ENCODE measurements at places on chromosomes 6 and 20.
A peak's percentile ranks its signal among the peaks of the same experiment; 100 is the strongest.

- DNase-seq, result peak; percentile 63
Observed at GRCh38 chr20:64065974-64066343, 3.0 kb downstream of the TCEA2 start.

- no peak for DNase-seq
Observed at GRCh38 chr20:48957533-48957932, 36.0 kb downstream of the ARFGEF2 start.

- peak; percentile 93 for DNase-seq
Observed at GRCh38 chr6:6659600-6660327, 71.2 kb downstream of the LY86 start.

- DNase-seq, result no peak
Observed at GRCh38 chr20:8161264-8162071, 29.4 kb downstream of the PLCB1 start.

DNA sequence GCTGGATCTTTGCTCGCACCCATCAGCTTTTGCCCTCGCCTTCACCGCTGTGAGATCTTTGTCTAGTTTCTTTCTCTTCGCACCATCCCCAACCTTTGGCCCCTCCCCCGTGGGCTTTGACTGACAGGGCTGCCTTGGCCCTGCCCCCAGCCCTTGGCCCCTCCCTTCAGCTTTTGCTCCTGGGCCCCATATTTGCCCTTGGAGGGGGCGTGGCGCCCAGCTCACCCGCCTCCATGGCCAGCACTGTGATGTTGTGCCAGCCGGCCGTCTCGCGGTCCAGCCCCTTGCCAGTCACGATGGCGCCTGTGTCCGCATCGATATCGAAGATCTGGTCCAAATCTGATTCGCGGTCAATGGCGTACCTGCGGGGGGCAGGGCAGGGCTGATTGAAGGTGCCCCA, 81.1 kb downstream of the CD40 start:
- no peak for DNase-seq

GRCh38 chr6:54285595-54285994, 22.6 kb upstream of the TINAG start:
- no peak for DNase-seq

- DNase-seq, result no peak
Observed at GRCh38 chr20:8231038-8231437, 99.0 kb downstream of the PLCB1 start.

DNA sequence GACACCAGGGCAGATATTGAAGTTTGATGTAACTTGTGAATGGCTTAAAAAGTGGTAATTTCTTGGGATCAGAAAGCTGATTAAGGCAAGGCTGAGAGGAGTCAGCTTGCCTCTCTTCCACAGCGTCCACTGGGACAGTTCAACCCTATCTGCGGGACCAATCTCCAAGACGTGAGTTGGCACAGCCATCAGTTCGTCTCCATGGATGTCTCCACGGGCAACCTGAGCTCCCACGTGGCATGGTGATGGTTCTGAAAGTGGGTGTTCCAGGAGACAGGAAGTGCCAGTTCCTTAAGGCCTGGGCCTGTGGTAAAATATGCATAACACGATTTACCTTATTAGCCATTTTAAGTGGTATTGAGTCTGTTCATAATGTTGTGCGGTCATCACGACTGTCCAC, 67.9 kb upstream of the BHLHE23 start:
- DNase-seq, result no peak

GRCh38 chr6:167130008-167130677, 7.2 kb downstream of the CCR6 start:
- no peak for DNase-seq

GRCh38 chr6:24927985-24928745, 7.6 kb downstream of the RIPOR2 start:
- no peak for DNase-seq

GRCh38 chr20:12928755-12929401, 79.9 kb upstream of the SPTLC3 start:
- DNase-seq, result peak; percentile 23

GRCh38 chr6:4388675-4389074, 253.3 kb upstream of the ECI2 start:
- DNase-seq, result no peak

DNA sequence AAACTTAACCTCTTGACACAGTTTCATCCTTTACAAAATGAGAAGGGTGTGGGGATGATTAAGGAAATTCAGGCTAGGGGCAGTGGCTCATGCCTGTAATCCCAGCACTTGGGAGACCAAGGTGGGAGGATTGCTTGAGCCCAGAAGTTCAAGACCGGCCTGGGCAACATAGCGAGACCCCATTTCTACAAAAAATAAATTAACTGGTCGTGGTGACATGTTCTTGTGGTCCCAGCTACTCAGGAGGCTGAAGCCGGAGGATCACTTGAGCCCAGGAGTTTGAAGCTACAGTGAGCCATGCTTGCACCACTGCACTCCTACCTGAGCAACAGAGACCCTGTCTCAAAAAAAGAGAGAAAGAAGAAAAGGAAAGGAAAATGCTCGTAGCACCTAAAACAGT, 9.0 kb downstream of the ZSWIM3 start:
- no peak for DNase-seq

- DNase-seq, result peak; percentile 94
Observed at GRCh38 chr6:42572523-42572922, 8.7 kb downstream of the UBR2 start.

GRCh38 chr20:1734269-1734858, 76.8 kb upstream of the SIRPG start:
- DNase-seq, result peak; percentile 4

- no peak for DNase-seq
Observed at GRCh38 chr6:99364026-99364425, 14.6 kb upstream of the FAXC start.

DNA sequence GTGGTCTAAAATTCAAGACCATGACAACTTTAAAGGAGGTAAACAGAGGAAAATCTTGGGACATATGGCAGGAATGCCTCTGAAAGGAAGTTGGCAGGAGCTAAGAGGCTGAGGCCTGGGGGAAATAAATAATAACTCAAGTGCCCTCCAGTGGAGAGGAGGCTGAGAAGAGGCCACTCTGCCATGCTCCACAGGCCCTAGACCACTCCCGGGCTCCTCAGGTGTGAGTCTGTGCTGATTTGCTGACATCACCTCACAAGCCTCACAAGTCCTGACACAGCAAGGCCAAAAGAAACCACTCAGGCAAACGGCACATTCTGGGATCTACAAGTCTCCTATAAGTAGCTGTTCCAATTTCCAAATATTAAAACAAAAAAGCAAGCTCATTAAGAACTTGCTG, 91.0 kb upstream of the RIPOR2 start:
- no peak for DNase-seq

DNA sequence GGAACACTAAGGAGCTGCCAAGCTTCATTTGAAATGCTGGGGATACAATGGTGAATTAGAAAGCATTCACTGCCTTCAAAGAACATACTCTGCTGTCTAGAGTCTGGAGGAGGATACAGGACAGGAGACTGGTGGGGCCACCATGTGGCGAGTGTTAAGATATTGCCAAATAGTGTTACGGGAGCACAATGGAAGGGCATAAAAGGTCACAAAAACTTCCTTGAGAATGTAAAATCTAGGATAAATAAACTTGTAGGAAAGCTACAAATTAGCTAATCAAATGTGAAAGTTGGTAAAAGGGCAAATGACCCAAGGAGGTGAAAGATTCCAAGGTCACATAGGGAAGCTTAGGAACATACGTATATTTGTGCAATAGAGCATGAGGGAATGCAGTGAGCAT, 271.7 kb downstream of the RFPL4B start:
- no peak for DNase-seq

DNA sequence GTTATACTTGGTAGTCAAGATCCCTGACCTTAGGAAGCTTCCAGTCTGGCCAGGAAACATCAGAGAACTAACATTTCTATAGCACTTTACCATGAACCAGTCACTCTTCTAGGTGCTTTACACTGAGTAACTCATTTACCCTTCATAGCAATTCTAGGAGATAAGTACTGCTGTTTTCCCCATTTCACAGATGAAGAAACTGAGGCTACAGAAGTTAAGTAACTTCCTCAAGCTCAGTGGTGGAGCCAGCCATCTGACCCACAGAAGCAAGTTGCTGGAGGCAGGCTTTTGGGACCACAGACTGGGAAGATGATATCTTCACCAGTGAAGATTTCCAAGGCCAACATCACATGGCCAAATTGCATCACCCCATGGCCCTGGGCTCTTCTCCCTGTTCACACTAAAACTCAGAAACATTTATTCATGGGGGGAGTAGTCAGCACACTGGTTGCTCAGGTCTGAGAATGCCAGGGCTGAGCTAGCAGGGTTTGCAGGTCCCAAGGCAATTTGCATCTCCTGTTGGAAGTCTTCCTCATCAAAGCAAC, 70.3 kb downstream of the UNC5CL start:
- DNase-seq, result no peak

DNA sequence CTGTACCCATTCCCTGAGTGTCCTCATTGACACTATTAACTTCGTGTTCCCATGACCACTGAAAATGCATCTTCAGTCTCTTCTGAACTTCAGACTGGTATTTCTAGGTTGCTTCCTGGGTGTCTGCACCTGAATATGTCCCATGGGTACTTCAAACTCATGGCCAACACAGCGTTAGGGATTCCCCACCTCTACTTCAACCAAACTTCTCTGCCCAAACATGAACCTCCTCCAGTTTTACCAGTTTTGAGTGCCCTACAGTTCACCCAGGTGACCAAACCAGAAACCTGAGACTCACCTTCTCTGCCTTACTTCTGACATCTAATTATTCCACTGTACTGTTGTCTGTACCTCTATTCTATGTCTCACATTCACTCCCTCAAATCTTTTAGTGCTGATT, 99.5 kb upstream of the SUPT3H start:
- no peak for DNase-seq

- no peak for DNase-seq
Observed at GRCh38 chr6:108114841-108115597, 40.5 kb upstream of the OSTM1 start.

GRCh38 chr20:11546939-11547338, 370.8 kb upstream of the BTBD3 start:
- DNase-seq, result no peak

DNA sequence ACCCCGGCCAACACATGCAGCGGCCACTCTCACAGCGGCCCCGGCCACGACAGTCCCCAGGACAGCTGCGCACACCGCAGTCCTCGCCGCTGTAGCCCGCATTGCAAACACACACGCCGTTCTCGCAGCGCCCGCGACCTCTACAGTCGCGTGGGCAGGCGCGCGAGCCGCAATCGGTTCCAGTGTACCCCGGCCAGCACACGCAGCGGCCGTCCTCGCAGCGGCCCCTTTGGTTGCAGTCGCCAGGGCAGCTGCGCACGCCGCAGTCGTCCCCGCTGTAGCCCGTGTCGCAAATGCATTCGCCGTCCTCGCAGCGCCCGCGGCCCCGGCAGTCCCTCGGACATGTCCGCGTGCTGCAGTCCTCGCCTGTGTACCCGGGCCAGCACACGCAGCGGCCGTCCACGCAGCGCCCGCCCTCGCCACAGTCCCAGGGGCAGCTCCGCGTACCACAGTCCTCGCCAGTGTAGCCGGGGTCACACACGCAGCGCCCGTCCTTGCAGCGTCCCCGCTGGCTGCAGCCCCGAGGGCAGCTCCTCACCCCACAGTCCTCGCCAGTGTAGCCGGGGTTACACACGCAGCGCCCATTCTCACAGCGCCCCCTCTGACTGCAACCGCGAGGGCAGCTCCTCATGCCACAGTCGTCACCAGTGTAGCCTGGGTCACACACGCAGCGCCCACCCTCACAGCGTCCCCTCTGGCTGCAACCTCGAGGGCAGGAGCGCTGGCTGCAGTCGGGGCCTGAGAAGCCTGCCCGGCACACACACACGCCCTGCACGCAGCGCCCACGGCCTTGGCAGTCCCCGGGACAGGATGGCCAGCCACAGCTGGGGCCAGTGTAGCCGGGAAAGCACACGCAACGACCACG, 12.5 kb downstream of the TNXB start:
- DNase-seq, result no peak

DNA sequence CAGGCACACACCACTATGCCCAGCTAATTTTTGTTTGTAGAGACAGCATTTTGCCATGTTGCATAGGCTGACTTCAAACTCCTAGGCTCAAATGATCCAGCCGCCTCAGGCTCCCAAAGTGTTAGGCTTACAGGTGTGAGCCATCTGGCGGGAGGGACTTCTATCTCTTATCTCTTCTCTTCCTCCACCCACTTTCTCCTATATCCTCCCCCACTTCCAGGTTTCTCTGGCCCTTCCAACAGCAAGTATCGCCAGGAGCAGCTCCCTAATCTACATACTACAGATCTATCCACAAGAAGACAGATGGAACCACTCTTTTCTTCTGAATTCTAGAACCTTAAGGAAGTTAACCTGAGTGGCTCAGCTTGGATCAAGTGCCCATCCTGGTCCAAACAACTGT, 5.1 kb upstream of the TOP1 start:
- DNase-seq, result no peak

GRCh38 chr6:7235712-7236305, 77.2 kb downstream of the SSR1 start:
- DNase-seq, result no peak

- no peak for DNase-seq
Observed at GRCh38 chr6:156955494-156956183, 178.5 kb downstream of the ARID1B start.
